Large intestine (tissue), 12 donors: ENCODE measurements at places on chromosomes 2 and 18.

DNA sequence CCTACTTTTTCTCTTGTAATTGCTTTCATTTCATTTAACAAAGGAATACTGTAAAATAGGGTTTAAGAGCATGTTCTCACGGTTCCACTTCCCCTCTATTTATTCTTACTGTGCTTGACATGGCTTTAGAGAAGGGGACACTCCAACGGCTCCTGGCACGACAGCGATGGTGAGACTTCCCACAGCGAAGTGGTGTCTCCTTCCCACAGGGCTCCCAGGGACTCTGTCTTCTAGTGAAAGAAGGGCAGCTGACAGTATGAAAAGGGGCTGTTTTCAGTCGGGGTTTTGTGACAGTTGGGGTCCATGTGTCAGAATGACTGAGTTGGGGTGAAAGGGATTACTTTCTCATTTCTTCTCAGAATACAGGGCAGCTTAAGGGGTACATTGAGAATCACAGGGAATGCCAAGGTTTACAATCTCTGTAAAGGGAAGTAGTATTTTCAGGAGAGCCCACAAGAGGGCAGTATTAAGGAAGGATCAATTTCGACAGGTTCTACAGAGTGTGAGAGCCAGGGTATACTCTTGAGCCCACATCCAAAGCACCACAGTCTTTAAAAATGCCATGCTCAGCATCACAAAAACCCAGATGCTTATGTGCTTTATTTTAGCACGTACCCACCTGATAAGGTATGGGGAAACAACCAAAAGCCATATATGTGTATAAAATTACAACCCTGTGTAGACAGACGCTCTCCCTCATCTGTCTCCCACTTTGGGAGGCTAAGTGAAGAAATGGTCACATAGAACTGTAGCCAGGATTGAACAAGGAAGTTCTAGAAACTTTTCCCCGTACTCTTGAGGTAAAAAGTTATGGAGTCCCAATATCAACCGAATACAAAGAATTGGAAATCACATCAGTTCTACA is 31.3 kb upstream of the RAPGEF4 start:
- no peak for DNase-seq
- H3K27ac ChIP-seq: no peak overlapping the region
- no peak overlapping the region for H3K4me3 ChIP-seq

GRCh38 chr2:27672723-27673486 is 9.2 kb downstream of the SLC4A1AP start:
- H3K4me1 ChIP-seq: no peaks in the 10 kb centered on the region
- no peak overlapping the region for H3K27ac ChIP-seq
- no peaks in the 10 kb centered on the region for H3K27me3 ChIP-seq
- no peak for DNase-seq

GRCh38 chr18:77071711-77072292 is 60.8 kb downstream of the MBP start:
- peaks cover 28% of the 10 kb centered on the region for H3K4me1 ChIP-seq
- H3K27ac ChIP-seq: peak overlapping the region; percentile 38
- H3K36me3 ChIP-seq: peaks cover 11% of the 10 kb centered on the region
- no peak for DNase-seq
- H3K27me3 ChIP-seq: no peaks in the 10 kb centered on the region

DNA sequence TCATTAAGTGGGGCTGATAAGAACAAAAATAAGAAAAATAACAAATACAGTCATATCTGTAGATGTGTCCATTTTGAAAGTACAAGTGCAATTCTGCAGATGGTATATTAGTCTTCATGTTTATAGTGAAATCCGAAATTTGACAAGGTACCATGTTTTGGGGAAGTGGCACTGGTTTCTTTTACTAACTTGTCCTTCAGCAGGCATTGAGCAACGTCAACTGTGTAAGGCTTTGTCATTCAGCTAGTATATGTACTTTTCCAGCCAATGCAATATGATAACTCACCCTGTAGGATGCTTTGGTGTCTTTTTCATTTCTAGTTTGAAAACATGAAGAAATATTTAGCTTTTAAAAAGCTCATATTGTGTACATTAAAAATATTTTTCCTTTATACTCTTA is 139.9 kb downstream of the MCFD2 start:
- no peak for DNase-seq
- H3K27ac ChIP-seq: no peak overlapping the region
- no peaks in the 10 kb centered on the region for H3K36me3 ChIP-seq
- H3K4me1 ChIP-seq: no peaks in the 10 kb centered on the region

DNA sequence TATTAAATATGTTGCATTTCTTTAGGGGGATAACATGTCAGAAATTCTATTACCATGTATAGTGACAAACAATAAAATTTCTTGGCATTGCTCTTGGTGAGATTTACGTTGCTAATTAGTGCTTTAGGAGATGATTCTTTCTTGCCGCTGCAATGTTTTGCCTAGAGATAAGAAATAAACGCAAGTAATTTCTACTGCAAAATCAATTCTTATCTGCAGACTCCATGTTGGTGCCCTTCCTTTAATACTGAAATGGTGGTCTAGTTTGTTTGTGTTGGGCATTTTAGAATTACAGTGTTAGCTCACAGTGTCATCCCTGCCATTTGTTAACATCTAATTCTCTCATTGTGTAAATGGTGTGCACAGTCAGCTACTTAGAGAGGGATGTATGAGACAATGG is 34.6 kb downstream of the ASXL3 start:
- no peaks in the 10 kb centered on the region for H3K4me1 ChIP-seq
- no peak for DNase-seq
- no peaks in the 10 kb centered on the region for H3K36me3 ChIP-seq
- H3K27ac ChIP-seq: no peak overlapping the region
- no peaks in the 10 kb centered on the region for H3K27me3 ChIP-seq

DNA sequence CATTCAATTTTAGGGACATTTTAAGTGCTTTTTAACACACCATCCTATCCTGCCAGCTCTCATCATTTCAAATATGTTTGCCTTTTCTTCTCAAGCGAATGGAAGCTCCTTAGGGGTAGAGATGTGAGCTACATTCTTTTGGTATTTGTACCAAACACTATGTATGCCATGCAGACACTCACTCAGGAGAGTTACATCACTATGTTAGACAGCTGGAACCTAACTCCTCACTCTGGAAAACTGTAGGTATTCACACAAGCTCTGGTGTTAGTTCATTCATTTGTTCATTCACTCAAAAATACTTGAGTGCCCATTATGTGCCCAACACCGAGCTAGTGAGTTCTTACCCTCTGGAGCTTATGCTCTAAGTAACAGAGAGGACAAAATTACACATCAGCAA is 26.4 kb upstream of the RNU4ATAC start:
- no peaks in the 10 kb centered on the region for H3K27me3 ChIP-seq
- H3K27ac ChIP-seq: no peak overlapping the region
- H3K4me1 ChIP-seq: no peaks in the 10 kb centered on the region
- H3K4me3 ChIP-seq: no peak overlapping the region

- no peaks in the 10 kb centered on the region for H3K27me3 ChIP-seq
- no peak overlapping the region for H3K27ac ChIP-seq
- DNase-seq: no peak
- H3K4me3 ChIP-seq: no peak overlapping the region
- peaks cover 16% of the 10 kb centered on the region for H3K36me3 ChIP-seq
Measured at GRCh38 chr2:25844089-25844488, 34.2 kb downstream of the ASXL2 start.

DNA sequence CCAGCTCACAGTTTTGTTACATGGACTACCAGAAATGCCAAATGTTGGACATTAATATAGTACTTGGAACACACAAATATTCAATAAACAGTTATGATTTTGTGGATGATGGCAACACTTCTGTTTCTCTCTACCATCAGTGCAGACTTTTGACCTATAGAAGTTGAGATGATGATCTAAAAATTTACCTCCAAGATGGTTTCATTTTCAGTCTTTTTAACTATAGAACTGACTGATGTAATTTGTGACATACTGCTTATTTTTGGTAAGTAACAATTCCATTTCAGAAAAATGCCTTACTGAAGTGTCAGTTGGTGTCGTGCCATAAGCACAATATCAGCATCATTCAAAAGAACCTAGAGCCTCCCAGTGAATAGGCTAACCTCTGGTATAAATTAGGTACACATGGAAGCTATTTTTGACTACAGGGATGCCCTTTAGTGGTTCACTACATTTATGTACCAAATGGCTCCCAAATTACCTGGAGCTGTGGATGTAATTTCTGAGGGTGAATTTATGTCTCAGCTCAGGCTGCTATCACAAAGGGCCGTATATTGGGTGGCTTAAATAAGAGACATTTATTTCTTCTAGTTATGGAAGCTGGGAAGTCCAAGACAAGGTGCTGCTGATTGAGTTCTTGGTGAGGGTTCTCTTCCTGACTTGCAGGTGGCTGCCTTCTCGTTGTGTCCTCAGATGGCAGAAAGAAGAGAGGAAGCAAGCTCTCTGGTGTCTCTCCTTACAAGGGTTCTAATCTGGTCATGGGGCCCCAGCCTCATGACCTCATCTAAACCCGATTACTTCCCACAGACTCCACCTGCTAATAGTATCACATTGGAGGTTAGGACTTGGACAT is 66.5 kb downstream of the ALPK2 start:
- no peak overlapping the region for H3K4me3 ChIP-seq
- no peak overlapping the region for H3K27ac ChIP-seq
- H3K27me3 ChIP-seq: no peaks in the 10 kb centered on the region

DNA sequence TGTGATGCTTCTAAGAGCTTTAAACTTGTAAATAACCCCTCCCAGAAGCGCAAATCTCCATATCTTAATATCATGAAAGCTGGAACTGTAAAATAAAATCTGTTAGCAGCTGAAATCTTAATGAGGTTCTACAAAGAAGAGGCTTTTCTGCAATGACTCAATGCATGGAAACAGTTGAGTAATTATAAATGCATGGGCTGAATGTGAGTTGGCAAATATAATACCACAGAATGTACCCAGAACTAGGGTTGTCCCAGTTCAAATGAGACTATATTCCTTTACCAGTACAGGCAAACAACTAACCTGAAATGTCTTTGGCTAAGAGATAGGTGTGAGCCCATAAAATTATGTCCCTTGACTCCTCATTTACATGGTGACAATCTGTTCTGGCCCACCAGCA is 52.9 kb downstream of the SATB2 start:
- no peak overlapping the region for H3K27ac ChIP-seq
- no peak for DNase-seq
- no peaks in the 10 kb centered on the region for H3K27me3 ChIP-seq
- peaks cover 6% of the 10 kb centered on the region for H3K36me3 ChIP-seq

DNA sequence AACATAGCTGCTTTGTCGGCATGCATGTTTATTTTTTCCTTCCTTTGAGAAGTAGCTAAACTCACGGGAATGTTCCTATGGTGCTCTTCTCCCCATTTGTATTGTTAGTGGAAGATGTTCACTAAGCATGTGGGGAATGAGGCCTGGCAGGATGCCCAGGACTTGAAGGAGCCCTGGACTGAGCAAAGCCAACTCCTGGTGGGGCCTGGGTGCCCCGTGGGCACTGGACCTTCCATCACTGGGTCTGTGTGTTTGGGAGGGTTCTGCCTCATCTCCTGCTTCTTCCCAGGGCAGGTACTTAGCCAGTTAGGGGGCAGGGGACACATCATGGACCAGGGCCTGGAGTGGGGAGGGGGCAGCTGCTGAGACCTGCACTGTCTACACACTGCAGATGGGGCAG is 49.3 kb downstream of the ACAA2 start:
- no peaks in the 10 kb centered on the region for H3K36me3 ChIP-seq
- H3K27me3 ChIP-seq: no peaks in the 10 kb centered on the region
- H3K4me1 ChIP-seq: peaks cover 14% of the 10 kb centered on the region
- DNase-seq: no peak
- no peak overlapping the region for H3K27ac ChIP-seq

GRCh38 chr18:61988100-61988499 is 95.3 kb upstream of the RNF152 start:
- no peak for DNase-seq
- H3K36me3 ChIP-seq: no peaks in the 10 kb centered on the region
- H3K4me3 ChIP-seq: no peak overlapping the region
- H3K4me1 ChIP-seq: peaks cover 5% of the 10 kb centered on the region

DNA sequence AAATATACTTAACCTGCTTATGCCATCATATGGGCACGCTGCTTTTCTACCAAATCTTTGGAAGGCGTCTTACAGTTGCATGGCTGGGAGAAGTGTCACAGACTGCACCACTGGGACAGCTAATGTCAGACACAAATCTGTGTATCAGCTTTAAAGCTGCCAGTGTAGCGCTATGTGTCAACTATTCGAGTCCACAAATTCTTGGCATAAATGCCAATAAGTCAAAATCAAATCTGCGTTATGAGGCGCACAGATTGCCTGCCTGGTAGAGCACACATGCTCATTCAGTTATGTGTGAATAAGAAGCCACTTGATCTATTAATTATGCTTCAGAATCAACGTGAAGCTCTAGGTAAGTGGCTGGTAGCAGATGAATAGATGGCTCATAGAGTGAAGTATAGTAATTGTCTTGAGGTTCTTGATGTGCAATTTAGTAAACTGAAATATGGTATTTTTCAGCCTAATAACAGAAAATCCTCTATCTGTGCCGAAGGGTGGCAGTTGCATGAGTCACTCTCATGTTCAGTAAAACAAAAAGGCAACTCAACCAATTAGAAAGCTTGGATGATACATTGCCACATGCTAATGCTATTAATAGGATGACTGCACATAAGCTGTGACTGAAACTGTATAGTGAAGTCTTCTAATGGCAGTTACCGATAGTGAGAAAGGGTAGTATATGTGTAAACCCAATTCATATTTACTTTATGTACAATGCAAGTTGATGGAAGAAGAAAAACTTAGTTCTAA is 52.0 kb downstream of the DCC start:
- DNase-seq: no peak
- H3K4me3 ChIP-seq: no peak overlapping the region
- H3K36me3 ChIP-seq: no peaks in the 10 kb centered on the region
- H3K27me3 ChIP-seq: no peaks in the 10 kb centered on the region
- H3K4me1 ChIP-seq: no peaks in the 10 kb centered on the region
- H3K27ac ChIP-seq: no peak overlapping the region

DNA sequence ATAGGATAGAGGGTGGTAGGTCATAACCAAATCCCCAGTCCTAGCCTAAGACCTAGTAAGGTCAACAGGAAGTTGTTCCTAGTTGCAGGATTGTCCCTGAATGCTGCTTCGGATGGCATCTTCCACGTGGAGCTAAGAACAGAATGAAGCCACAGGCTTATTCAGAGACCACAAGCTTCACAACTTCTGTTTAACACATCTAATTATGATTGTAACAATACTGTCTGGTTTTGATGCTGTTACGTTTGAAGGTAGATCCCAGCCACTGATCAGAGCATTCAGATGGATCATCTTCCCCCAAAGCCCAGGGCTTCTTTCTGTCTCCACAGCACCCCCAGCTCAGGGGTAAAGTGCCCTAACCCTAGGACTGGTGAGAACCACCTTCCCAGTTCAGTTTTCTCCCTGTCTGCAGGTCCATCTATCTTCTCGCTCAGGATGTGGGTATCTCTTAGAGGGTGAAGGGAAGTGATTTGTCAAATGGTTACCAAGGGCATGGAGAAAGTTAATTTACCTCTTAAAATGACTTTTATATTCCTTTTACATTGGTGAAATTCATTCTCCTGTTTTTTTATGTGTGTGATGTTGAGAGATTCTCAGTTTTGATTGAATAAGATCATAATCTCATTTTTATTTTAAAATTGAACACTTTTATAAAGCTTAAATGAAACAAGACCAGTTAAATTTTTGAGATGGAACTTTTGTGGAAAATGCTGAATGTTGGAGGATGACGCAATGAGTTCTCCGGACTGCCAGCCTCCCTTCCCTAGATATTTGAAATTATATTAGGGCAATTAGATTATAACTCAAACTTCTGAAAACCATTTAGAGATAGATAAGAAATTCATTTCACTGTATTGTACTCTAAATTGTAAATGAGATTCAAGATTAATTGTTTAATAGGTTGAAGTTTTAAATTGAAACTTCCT is 66.5 kb downstream of the RHBDD1 start:
- peaks cover 7% of the 10 kb centered on the region for H3K36me3 ChIP-seq
- no peak for DNase-seq
- no peak overlapping the region for H3K4me3 ChIP-seq
- no peak overlapping the region for H3K27ac ChIP-seq

GRCh38 chr2:144516981-144517865 is 2.7 kb downstream of the ZEB2 start:
- H3K4me3 ChIP-seq: peak overlapping the region; percentile 62
- H3K27me3 ChIP-seq: peaks cover 88% of the 10 kb centered on the region
- DNase-seq: peak; percentile 43
- H3K36me3 ChIP-seq: peaks cover 8% of the 10 kb centered on the region
